ENCODE measurements at places on chromosomes 6 and 20. TPM values are rescaled to one million over a fixed set of nuclear protein-coding genes. Genes with fewer than 3 reads are reported as not detected.

PI16 gene
- 0.75 TPM for total RNA-seq

TCF21 gene
- total RNA-seq = 1.9 TPM

SIGLEC1 gene
- total RNA-seq = not detected

TCF15 gene
- total RNA-seq = not detected

CENPW gene
- total RNA-seq = 14.5 TPM

BPIFA1 gene
- not detected for total RNA-seq

MAP1LC3A gene
- total RNA-seq = 6.5 TPM

DST gene
- total RNA-seq = 448 TPM

TENT5A gene
- total RNA-seq = 56.0 TPM

TAF4 gene
- 4.6 TPM for total RNA-seq

IL20RA gene
- 0.50 TPM for total RNA-seq

BHLHE23 gene
- total RNA-seq = not detected

ATP5F1E gene
- 24.0 TPM for total RNA-seq

MUCL3 gene
- not detected for total RNA-seq

BAK1 gene
- total RNA-seq = 18.0 TPM

PLCB4 gene
- total RNA-seq = 2.1 TPM

RAET1L gene
- total RNA-seq = not detected

UBE2C gene
- total RNA-seq = 17.6 TPM

KCNK15 gene
- 1.6 TPM for total RNA-seq
